ENCODE measurements at places on chromosomes 5 and 9.

DNA sequence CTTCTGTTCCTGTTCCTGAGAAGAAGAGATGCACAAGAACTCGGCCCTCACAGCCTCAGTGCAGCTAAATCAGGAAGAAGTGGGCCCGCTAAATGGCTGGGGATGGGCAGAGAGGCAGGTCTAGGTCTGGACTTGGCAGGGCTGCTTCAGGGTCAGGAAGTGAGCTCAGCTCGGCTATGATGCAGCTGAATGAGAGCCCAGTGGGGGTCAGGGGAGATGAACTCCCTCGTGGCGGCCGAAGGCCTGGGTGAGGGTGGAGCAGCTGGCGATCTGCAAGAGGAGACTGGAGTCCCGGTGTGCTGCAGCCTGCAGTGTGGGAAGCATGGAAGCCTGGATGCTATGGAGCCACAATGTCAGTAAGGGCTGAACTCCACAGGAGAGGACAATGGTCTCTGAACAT, 466.2 kb downstream of the SPOCK1 start:
- no peak for DNase-seq

DNA sequence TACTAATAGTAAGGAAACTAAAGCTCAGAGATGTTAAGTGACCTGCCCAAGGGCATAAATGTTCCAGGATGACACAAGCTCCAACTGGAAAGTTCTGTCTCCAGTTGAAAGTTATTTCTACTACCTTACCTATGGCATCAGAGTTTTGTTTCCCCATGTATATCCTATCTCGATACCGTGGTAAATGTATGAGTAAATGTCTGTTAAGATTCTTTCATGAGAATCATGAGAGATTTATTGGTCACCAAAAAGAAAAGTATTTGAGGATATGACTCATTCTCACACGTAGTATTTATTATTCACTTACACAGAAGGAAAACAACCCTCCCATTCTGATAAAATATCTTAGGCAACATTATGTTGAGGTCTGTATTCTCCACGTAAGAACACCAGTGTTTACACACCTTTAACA, 11.1 kb upstream of the SHOC1 start:
- no peak for DNase-seq

GRCh38 chr9:38061326-38061977, 7.6 kb downstream of the SHB start:
- DNase-seq: peak; percentile 40

DNA sequence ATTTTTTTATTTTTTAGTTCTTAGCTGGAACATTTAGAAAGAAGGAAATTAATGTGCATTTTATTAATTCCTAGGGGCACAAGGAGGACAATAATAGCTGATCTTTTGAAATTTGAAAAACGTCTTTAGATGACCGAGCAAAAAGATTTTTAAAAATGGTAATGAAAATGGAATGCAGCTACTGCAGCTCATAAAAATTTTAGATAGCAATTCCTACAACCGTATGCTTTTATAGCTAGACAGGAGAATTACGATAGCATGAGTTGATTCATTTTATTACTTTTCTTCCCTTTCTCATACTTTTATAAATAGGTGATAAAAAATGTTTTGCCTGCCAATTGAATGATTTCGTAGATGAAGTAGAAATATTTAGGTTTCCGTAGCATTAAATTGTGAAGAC, 13.7 kb upstream of the RUFY1 start:
- no peak for DNase-seq

DNA sequence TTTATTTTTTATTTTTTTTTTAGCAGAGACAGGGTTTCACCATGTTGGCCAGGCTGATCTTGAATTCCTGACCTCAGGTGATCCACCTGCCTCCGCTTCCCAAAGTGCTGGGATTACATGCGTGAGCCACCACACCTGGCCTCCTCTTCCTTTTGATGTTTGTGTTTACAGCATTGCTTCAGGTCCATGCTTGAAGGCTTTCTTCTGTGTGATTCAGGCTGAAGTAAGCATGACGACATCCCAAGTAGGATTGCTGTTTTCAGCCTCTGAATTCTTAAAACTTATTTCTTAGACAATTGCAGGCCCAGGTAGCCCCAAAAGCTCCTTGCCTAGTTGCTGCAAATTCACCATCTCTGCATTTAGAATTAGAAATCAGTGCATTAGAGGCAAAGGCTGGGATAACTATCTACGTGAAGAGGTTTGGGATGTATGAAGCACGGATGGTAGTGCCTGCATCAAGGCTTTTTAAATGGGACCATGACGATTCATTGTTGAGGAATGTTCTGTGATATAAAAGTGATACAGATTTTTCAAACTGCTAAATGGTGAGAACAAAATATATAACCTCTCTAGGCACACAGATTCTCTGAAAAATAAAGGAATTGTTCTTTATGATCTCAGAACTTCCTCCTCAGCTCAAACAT, 3.0 kb upstream of the ETF1 start:
- no peak for DNase-seq

GRCh38 chr9:133261753-133262120, 13.3 kb downstream of the ABO start:
- peak; percentile 50 for DNase-seq

DNA sequence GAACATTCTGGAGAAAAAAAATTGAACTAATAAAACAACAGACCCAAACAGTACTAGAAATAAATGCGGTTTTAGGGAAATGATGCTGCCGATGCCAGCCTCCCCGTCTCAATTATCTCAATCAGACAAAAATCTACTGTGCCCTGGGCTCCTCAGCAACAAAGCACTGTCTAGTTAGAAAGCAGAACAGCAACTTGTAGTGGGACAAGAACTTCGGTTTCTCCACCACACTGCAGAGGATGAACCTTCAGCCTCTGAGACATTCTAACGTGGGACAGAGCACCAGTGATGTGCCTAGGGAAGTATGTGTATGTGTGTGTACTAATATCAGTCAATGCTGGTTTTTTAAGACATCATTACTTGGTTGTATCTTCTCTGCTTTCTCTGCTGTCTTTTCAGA, 11.1 kb upstream of the CAST start:
- no peak for DNase-seq

DNA sequence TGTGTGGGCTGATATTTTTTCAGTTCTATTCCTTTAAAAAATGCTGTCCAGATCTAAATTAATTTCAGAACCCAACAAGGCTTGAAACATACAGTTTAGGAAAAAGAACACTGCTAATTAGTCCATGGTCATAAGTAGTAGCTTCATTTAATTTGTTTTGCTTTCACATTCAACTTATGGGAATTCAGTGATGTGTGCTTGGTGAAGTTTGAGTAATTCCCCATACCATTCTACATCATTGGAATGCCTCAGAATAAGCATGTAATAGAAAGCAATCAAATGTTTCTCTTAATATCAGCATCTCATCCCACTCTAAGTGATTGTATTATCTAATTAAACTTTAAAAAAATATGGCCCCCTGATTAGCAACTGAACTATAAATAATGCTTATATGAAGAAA, 2.7 kb downstream of the CNTLN start:
- DNase-seq: no peak

GRCh38 chr9:120905315-120906164, 21.1 kb downstream of the TRAF1 start:
- no peak for DNase-seq

- no peak for DNase-seq
Observed at GRCh38 chr5:83856881-83857280, 136.2 kb upstream of the HAPLN1 start.

DNA sequence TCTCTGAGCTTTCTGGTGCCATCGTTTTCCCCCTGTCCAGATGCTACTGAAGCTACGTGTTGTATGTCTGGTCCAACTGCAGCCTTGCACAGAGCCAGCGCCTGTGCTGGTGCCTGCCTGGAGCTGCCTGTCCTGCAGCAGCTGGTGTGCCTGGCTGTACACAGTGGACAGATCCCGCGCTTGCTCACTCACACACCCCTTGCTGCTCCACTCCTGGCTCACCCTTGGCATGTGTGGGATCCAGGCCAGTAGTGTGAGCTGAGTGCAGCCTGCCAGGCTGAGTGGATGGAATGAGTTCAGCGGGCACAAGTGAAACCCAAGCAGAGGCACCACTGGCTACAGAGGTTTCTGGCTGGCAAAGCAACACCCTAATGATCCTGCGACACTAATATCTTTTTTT, 40.4 kb downstream of the FER start:
- no peak for DNase-seq

DNA sequence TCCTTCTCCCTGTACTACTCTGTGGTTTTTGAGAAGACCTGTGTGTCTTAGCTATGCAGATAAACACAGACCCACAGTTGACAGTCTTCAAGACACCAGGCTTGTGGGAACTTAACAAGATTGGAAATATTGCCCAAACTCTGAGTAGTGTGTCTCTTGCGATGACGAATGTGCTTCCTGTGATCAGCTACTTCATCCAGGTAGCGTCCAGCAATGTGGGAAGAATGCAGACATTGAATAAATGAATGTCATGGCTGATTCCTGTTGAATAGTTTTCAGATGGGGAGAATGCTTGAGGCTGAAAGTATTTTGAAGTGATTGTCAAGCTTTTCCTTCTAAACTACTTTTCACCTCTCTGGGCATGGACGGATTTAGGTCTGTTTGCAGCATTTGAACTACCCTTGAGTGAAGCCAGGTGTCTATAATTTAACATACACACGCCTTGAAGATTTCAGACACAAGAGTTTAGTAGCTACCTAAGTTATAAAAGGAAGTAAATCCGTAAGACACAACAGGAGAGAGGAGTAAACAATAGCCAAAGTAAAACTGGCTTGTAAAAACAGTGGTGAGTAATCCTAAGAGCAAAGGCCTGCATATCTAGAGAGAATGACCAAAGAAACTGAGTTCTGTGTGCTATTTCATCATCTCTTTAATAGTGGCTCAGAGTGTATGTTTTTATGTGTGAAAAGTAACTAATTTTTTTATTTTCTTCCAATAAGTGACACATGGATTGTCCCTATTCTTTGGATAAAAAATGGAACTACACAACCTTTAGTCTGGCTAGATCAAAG, 30.0 kb upstream of the ARL14EPL start:
- no peak for DNase-seq
